ENCODE measurements at places on chromosomes 12 and 14.

DNA sequence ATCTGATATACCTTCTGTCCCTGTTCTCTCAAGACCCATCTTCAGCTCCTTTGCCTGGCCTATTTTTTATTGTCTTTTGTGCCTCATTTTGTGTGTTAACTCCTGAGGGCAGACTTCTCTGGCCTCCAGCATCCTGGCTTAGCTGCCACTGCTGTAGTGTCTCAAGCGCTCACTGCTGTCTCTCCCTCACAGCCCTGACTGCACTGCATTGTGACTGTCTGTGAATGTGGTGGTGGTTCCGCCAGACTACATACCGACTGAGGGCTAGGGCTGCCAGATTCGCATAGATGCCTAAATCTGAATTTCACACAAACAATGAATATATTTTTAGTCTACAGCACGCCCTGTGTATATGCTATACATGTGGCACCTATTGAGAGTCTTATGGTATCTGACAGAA is 1088.9 kb upstream of the TMEM132C start:
- DNase-seq, result no peak
- no peaks in the 10 kb centered on the region for H3K4me1 ChIP-seq
- H3K36me3 ChIP-seq, result no peaks in the 10 kb centered on the region
- H3K4me3 ChIP-seq, result no peak overlapping the region
- H3K27ac ChIP-seq, result no peak overlapping the region

DNA sequence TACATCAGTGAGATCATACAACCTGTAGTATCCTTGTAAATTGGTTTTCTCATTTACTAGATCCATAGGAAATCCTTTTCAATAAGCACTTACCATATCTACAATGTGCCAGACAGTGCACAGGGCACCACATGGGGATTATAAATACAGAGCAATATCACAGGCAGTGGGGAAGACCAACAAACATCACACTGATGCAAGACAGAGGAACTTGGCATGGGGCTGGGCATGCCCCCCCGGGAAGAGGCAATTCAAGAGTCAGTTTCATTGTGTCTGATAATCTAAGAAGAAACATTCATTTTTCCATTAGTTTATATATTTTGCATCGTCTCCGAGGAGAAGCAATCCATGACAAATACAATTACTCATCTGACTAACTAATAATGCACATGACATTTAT is 16.2 kb downstream of the NT5DC3 start:
- H3K36me3 ChIP-seq, result peaks cover 2% of the 10 kb centered on the region
- DNase-seq, result no peak
- no peaks in the 10 kb centered on the region for H3K27me3 ChIP-seq
- H3K27ac ChIP-seq, result no peak overlapping the region

DNA sequence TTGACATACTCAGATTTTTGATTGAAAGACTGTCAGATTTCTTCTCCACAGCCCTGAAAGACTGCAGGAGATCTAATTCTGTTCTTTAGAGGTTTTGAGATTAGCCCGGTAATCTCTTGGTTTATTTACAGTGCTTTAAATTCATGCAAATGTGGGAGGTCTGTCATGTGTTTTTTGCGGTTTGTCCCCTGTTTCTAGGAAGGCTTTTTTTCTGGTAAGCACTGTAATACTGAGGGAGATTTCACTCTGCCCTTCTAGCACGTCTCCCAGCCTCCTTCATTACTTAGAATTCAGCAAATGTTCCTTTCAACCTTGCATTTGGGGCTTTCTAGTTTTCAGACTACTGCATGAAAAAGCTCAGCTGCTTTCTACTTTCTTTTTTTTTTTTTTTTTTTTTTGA is 31.1 kb downstream of the GPHN start:
- no peaks in the 10 kb centered on the region for H3K36me3 ChIP-seq
- H3K4me3 ChIP-seq, result no peak overlapping the region
- DNase-seq, result no peak
- H3K27me3 ChIP-seq, result no peaks in the 10 kb centered on the region
- H3K4me1 ChIP-seq, result no peaks in the 10 kb centered on the region

GRCh38 chr12:105206686-105207374 is 29.1 kb downstream of the APPL2 start:
- H3K4me1 ChIP-seq, result no peaks in the 10 kb centered on the region
- H3K36me3 ChIP-seq, result peaks cover 59% of the 10 kb centered on the region
- no peak overlapping the region for H3K4me3 ChIP-seq
- peak; percentile 73 for DNase-seq
- no peaks in the 10 kb centered on the region for H3K27me3 ChIP-seq

- DNase-seq, result no peak
- H3K36me3 ChIP-seq, result no peaks in the 10 kb centered on the region
- H3K4me1 ChIP-seq, result no peaks in the 10 kb centered on the region
- H3K27ac ChIP-seq, result no peak overlapping the region
- no peak overlapping the region for H3K4me3 ChIP-seq
Measured at GRCh38 chr12:117466677-117467362, 105.4 kb upstream of the NOS1 start.

GRCh38 chr14:50475460-50475859 is 56.9 kb downstream of the MAP4K5 start:
- no peak for DNase-seq
- H3K27ac ChIP-seq, result no peak overlapping the region
- no peak overlapping the region for H3K4me3 ChIP-seq
- peaks cover 13% of the 10 kb centered on the region for H3K36me3 ChIP-seq

GRCh38 chr12:113443030-113443539 is 20.9 kb downstream of the SDSL start:
- no peaks in the 10 kb centered on the region for H3K36me3 ChIP-seq
- H3K27ac ChIP-seq, result no peak overlapping the region
- no peak for DNase-seq
- peaks cover 13% of the 10 kb centered on the region for H3K27me3 ChIP-seq

GRCh38 chr12:93572712-93573551 is 457 bp downstream of the SOCS2 start:
- H3K27me3 ChIP-seq, result peaks cover 19% of the 10 kb centered on the region
- H3K4me3 ChIP-seq, result peak overlapping the region; percentile 71
- H3K4me1 ChIP-seq, result peaks cover 19% of the 10 kb centered on the region
- H3K36me3 ChIP-seq, result peaks cover 16% of the 10 kb centered on the region
- peak overlapping the region; percentile 83 for H3K27ac ChIP-seq

GRCh38 chr12:28035500-28035899 is 63.0 kb upstream of the PTHLH start:
- H3K4me1 ChIP-seq, result no peaks in the 10 kb centered on the region
- no peak overlapping the region for H3K27ac ChIP-seq
- peak; percentile 6 for DNase-seq
- H3K36me3 ChIP-seq, result no peaks in the 10 kb centered on the region
- H3K27me3 ChIP-seq, result no peaks in the 10 kb centered on the region
- no peak overlapping the region for H3K4me3 ChIP-seq

GRCh38 chr14:104794993-104795780 is at the start of gene AKT1:
TSS of gene AKT1 (minus strand) at chr14:104795748. CDS start at chr14:104792643, 3,105 bp downstream.
- H3K36me3 ChIP-seq, result peaks cover 28% of the 10 kb centered on the region
- H3K27me3 ChIP-seq, result no peaks in the 10 kb centered on the region
- H3K4me1 ChIP-seq, result peaks cover 77% of the 10 kb centered on the region

DNA sequence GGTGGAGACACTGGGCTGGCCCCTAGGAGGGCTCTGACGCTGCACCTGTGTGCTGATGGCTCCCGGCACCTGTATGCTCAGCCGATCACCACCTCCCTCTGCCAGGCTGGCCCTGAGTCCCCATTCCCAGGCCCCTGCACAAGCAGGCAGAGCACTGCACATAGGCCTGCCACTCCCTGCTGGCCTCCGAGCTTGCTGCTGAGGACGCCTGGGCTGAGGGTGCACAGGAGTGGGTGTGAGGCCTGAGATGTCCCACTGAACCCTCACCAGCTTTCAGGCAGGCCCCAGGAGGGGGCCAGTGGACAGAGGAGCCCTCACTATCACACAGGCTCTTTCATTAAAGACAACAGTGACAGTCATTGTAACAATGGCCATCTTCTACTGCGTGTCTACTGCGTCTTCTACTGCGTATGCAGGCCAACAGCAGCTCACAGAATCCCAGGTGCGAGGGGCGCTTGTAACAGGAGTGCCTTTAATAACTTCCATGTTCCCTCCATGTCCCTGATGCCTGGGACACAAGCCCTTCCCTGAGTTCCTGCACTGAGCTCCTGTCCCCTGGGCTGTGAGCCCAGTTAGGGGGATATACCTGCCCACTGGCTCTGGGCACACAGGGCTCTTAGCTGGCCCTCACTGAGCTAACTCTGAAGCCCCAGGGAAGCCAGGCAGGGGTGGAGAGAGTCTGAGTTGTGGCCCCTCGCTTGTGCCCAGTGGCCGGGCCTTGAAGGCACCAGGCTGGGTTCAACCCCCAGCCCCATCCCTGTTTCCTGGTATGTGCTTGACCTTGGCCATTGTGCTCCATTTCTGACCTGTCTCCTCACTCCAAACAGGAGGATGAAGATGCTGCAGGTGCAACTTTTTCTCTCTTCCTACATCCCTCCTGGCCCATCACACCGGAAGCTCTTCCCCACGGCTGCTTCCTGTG is 71.3 kb downstream of the PRIMA1 start:
- H3K27ac ChIP-seq, result no peak overlapping the region
- H3K36me3 ChIP-seq, result no peaks in the 10 kb centered on the region
- no peak overlapping the region for H3K4me3 ChIP-seq
- peaks cover 2% of the 10 kb centered on the region for H3K27me3 ChIP-seq

- H3K36me3 ChIP-seq, result no peaks in the 10 kb centered on the region
- H3K4me1 ChIP-seq, result peaks cover 38% of the 10 kb centered on the region
- no peak overlapping the region for H3K27ac ChIP-seq
- peaks cover 16% of the 10 kb centered on the region for H3K27me3 ChIP-seq
- no peak overlapping the region for H3K4me3 ChIP-seq
- DNase-seq, result no peak
Measured at GRCh38 chr14:104427131-104427851, 152.3 kb upstream of the C14orf180 start.

GRCh38 chr14:106442857-106443256 is 916.5 kb downstream of the TMEM121 start:
- H3K36me3 ChIP-seq, result no peaks in the 10 kb centered on the region
- no peak overlapping the region for H3K4me3 ChIP-seq
- H3K27ac ChIP-seq, result no peak overlapping the region
- H3K27me3 ChIP-seq, result no peaks in the 10 kb centered on the region
- DNase-seq, result no peak
- H3K4me1 ChIP-seq, result no peaks in the 10 kb centered on the region

DNA sequence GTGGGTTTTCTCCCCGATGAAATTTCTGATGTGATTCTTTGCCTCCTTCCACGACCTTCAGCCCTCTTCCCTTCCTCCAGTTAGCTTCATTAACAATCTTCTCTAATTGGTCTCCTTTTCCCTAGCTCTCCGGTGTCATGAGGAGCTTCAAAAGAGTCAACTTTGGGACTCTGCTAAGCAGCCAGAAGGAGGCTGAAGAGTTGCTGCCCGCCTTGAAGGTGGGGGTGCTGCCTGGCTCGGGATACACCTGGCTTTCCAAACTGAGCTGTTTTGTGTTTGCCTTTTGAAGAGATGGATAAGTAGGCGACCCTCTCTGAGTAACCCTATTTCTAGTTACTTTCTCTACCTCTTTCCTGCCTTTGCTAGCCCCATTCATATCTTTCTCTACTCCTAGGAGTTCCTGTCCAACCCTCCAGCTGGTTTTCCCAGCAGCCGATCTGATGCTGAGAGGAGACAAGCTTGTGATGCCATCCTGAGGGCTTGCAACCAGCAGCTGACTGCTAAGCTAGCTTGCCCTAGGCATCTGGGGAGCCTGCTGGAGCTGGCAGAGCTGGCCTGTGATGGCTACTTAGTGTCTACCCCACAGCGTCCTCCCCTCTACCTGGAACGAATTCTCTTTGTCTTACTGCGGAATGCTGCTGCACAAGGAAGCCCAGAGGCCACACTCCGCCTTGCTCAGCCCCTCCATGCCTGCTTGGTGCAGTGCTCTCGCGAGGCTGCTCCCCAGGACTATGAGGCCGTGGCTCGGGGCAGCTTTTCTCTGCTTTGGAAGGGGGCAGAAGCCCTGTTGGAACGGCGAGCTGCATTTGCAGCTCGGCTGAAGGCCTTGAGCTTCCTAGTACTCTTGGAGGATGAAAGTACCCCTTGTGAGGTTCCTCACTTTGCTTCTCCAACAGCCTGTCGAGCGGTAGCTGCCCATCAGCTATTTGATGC is 797 bp downstream of the ESPL1 start:
- no peak overlapping the region for H3K27ac ChIP-seq
- peak overlapping the region; percentile 79 for H3K4me3 ChIP-seq
- DNase-seq, result no peak
- no peaks in the 10 kb centered on the region for H3K27me3 ChIP-seq
- H3K4me1 ChIP-seq, result peaks cover 17% of the 10 kb centered on the region

- H3K4me3 ChIP-seq, result no peak overlapping the region
- H3K4me1 ChIP-seq, result peaks cover 24% of the 10 kb centered on the region
- DNase-seq, result peak; percentile 44
- peaks cover 13% of the 10 kb centered on the region for H3K27me3 ChIP-seq
- no peaks in the 10 kb centered on the region for H3K36me3 ChIP-seq
Measured at GRCh38 chr14:104383996-104384775, 195.4 kb upstream of the C14orf180 start.

DNA sequence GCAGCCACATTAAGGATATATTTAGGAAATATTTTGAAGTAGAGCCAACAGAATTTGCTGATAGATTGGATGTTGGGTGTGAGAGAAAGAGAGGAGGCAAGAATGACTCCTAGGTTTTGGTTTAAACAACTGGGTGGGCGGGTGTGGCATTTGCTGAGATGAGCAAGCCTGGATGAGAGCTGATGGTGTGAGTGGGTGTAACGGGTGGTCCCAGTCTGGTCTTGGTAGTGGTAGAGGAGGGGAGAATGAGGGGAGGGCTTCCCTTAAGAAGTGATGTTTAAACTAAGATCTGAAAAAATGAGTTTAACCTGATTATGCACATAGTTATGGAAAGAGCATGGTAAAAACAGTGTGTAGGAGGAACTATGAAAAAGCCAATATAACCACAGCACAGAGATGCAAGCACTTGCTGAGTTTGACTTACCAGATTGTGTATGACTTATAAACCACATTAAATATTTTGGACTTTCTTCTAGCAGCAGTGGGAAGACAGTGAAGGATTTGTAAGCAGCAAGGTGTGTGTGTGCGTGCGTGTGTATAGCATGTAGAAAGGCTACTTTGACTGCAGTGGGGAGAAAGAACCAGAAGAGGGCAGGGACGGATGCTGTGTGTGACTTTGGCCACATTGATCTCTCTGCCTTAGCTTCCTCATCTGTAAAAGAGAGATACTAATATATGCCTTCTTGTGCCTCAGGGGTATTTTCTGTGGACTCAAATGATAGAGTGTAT is 139.7 kb downstream of the PRIMA1 start:
- H3K36me3 ChIP-seq, result no peaks in the 10 kb centered on the region
- no peak overlapping the region for H3K27ac ChIP-seq
- no peak overlapping the region for H3K4me3 ChIP-seq
